ENCODE measurements at places on chromosomes 4 and X. TPM values are rescaled to one million over a fixed set of nuclear protein-coding genes. Genes with fewer than 3 reads are reported as not detected.

The RIBC1 gene
- 2.8 TPM for polyA plus RNA-seq

The SRPX gene
- polyA plus RNA-seq, result 18.1 TPM

The JCHAIN gene
- polyA plus RNA-seq, result 93.0 TPM

The FABP2 gene
- not detected for polyA plus RNA-seq

The FAM13A gene
- 16.7 TPM for polyA plus RNA-seq

The GUCY1B1 gene
- 7.7 TPM for polyA plus RNA-seq

The SRPK3 gene
- polyA plus RNA-seq, result 0.65 TPM

The ELOVL6 gene
- 7.0 TPM for polyA plus RNA-seq

The ZNF157 gene
- 0.13 TPM for polyA plus RNA-seq

The FAM149A gene
- 9.4 TPM for polyA plus RNA-seq

The HTN3 gene
- not detected for polyA plus RNA-seq

The SMARCAD1 gene
- polyA plus RNA-seq, result 15.2 TPM

The ZIC3 gene
- 0.04 TPM for polyA plus RNA-seq

GRCh38 chr4:182748949-182749348, 168.2 kb downstream of the DCTD start:
- DNase-seq, result no peak

DNA sequence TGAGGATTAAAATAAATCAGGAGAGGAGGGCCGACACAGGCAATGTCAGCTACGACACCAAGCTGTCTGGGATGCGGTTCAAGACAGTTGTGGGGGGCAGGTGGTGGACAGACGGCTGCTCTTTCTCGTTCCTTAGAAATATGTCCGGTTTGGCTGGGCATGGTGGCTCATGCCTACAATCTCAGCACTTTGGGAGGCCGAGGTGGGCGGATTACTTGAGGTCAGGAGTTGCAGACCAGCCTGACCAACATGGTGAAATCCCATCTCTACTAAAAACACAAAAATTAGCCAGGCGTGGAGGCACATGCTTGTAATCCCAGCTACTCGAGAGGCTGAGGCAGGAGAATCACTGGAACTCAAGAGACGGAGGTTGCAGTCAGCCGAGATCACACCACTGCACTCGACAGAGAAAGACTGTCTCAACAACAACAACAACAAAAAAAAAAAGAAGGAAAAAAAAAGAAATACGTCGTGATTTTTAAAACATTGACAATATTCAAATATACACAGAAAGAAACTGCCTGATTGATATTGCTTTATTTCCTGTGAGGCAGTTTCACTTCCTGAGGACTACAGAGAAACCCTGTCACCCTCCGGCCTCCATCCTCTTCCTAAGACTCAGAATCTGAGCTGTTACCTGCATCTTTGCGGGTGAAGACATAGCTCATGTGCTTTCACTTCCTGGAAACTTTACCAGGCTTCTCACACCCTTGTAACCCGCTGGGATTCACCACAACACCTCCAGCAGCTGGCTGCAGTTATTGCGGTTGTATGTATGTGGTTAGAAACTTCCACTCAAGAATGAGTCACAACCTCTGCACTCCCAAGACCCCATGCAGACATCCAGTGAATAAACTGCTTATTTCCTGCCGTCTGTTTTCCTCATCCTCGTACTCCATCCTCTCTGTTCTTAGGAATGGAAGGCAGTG, 63.8 kb upstream of the STS start:
- no peak for DNase-seq

GRCh38 chrX:22758807-22759481, 240.8 kb upstream of the DDX53 start:
- DNase-seq, result no peak

DNA sequence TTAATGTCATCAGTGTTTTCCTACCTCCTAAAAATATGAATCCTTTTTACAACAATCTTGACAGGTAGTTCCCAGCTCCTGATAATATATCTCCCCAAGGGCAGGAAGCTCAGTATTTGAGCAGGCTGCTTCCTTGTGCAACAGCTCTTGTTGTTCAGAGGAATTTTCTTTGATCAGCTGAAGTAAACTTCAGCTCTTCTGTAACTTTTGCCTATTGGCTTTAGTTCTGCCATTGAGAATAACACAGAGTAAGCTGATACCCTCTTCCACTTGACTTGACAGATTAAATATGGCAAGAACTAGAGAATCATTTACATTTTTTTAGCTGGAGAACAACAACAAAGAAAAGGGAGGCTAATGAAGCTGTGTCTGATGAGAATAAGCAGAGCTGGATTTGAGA, 75.2 kb downstream of the LUZP4 start:
- DNase-seq, result no peak

DNA sequence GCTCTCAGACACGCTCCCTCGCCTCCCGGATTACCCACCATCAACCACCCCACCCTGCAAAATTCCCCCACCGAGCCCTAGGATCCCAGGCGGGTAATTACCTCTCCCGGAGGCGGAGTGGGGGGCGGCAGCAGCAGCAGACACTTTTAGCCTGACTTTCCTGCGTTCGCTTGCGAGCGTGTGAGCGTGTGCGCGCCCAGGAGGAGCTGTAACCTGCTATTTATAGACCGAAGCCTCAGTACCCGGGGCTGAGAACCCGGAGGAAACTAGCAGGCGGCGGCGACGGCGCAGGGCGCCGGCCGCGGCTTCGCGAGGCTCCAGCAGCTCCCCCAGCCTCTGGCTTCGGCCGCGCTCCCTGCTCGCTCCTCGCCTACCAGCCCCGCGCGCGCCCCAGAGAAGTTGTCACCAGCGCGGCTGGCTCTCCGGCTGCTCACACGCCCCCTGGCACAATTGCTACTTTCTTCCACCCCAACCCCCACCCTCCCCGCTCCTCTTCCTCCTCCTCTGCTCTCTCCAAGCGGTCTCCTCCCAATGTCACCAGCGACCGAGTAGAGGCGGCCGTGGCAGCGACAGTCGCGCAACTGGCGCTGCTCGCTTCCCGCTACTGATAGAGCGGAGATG, at the start of gene INPP4B:
TSS of gene INPP4B (minus strand) at position 194 of the 621 bp plus-strand sequence.
- peak; percentile 76 for DNase-seq

DNA sequence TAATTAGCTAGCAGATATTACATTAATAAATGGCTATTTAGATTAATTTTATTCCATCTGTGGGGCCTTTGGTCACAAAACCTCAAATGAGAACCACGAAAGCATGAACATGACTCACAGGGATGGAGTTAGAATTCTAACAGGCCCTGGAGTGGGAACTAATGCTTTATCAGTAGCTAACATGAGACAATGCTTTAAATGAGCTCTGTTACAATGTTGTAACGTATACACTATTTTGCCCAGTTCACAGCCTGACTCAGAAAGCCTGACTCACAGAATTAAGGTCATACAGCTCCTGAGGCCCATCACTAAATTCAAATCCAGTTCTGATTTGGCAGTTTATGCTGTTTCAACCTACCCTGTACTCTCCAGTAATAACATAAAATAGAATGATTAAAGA, 23.2 kb downstream of the VEGFC start:
- DNase-seq, result no peak

DNA sequence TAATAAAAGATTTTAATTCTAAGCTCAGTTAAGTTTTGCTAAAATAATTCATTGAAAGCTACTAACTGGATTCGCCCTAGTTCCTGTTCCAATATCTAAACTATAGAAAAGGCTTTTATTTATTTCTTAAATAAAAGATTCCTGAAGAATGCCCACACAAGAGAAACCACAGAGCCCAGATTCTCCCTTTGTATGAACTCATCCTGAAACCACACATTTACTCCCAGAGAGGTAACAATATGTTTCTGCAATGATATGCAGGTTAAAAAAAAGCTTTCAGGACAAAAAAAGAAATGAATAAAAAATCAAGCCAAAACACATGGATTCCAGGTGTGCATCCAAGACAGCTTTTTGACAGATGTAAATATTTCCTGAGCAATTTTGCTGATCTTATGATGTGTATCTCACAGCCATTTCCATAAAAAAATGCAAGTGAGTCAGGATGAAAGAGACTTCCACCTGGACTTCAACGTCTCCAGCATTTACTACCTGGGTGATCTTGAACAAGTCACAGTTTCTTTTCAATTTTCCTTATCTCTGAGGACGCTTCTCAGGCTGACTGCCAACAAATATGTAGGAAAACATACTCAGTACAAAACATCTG, 234.4 kb upstream of the FAT1 start:
- no peak for DNase-seq

- DNase-seq, result no peak
Observed at GRCh38 chr4:8266088-8266487, 3.5 kb upstream of the HTRA3 start.

DNA sequence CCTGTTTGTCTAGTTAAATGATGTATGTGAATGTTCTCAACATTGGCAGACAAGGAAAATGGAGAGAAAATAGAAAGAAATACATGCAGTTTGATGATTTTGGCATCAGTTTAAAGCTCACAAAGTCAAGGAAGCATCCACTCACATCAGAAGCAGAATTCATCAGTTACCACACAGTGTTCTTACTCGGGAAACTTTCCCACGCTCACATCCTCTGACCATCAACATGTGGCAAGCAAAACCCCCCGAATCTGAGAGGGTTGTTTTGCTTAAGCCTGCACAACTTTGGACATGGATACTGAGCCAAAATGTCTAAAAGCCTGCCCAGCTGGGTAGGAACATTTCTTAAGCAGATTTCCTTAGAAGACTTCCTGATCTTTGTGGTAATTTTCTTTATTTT, 407.6 kb downstream of the ANKRD50 start:
- DNase-seq, result no peak

- no peak for DNase-seq
Observed at GRCh38 chr4:11397819-11398610, 30.7 kb downstream of the HS3ST1 start.

GRCh38 chrX:130108647-130109428, 1.5 kb downstream of the ELF4 start:
- no peak for DNase-seq

DNA sequence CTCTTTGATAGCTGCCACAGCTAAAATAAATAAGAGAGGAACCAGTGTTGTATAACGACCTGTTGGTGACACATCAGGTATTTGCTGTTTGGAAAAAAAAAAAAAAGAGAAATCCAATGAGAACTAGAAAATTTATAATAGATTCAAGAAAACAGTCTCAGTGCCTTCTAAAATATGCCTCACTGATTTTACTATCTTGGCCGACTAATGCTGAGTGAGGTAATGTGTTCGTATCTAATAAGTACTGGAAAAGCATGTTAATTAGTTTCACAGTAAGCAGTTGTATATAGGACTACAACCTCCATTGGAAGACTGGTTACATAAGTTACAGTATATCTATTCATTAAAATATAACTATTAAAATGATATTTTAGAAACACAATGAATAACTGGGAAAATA, 32.4 kb downstream of the ATP8A1 start:
- DNase-seq, result no peak

DNA sequence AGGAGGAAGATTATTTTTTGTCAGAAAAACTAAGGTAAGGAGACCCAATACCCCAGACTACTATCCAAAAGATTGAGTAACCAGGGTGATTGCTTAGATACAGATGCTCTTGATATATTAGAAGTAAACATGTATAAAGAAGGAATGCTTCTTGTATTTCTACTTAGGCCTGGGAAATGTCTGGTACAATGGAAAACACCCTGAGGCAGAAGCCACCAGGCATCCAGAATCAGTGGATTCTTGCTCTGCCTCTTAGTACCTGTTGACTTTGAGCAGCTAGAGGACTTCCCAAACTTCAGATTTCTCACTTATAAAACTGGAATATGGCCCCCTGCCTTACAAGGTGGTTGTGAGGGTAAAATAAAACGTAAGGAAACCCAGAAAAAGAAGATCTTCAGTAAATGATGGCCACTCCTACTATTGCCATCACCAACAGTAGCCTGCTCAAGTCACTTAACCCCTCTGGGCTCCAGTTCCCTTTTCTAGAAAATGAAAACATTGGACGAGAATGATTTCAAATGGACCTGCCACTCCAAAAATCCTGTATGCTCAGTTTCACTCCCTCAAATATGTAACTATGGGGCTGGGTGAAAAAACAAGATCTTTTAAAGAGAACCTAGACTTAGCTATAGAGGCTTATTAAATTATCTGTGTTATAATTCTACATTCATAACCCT, 56.6 kb downstream of the AMELX start:
- no peak for DNase-seq

DNA sequence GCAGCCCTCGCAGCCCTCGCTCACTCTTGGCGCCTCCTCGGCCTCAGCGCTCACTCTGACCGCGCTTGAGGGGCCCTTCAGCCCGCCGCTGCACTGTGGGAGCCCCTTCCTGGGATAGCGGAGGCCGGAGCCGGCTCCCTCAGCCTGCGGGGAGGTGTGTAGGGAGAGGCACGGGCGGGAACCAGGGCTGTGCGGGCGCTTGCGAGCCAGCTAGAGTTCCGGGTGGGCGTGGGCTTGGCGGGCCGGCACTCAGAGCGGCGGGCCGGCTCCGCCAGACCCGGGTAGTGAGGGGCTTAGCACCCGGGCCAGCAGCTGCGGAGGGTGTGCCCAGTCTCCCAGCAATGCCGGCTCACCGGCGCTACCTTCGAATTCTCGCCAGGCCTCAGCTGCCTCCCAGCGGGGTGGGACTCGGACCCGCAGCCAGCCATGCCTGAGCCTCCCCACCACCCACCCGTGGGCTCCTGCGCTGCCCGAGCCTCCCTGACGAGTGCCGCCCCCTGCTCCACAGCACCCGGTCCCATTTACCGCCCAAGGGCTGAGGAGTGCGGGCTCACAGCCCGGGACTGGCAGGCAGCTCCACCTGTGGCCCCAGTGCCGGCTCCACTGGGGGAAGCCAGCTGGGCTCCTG, 1.4 kb upstream of the AADAT start:
- DNase-seq, result no peak

- no peak for DNase-seq
Observed at GRCh38 chrX:17030092-17030491, 83.6 kb downstream of the REPS2 start.

- no peak for DNase-seq
Observed at GRCh38 chr4:107247738-107248137, 211.6 kb upstream of the DKK2 start.

DNA sequence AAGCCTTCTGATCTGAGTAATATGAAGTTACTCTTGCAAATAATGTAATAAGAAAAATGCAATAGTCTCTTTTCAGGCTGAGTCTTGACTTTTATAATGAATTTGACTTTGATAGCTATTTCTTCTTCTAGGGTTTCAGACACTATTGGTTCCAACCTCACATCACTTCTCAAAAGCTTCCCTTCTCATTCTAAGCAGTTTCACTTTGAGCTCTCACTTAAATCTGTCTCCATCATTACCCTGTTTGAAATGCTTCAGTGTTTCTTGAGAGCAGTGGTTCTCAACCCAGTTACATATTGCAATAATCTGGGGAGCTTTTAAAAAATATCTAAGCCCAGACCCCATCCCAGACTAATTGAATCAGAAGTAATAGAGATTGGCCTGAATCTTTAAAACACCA, 40.5 kb upstream of the BMP2K start:
- DNase-seq, result no peak

DNA sequence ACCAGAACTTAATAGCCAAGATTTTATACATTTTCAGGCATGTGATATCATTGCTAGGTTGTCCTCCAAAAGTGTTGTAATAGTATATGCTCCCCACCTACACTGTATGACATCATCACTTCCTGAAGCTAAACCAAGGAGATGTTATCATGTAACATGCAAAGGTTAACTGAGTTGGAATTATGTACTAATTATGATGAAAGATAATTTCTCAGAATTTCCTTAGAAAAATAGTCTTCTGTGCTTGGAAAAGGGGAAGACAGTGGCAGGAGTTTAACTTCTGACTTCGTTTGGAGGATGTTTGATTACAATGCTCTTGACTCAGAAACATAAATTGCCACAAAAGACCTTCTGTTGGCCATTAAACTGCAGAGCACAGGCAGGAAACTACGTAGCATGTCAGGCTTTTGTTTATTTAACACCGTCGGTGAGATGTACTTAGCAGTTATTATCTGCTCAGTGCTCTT, 83.6 kb upstream of the GUCY1A1 start:
- no peak for DNase-seq

All from ovary (tissue), 10 donors.